Activated naive CD8-positive, alpha-beta T cell treated with anti-CD3 and anti-CD28 coated beads, Interleukin-2, amount 10 ng/mL, durations not matched to agents 7 days and 5 days (primary cell): ENCODE measurements at places on chromosomes 13 and 19.

GRCh38 chr13:97542102-97542685 is 108.2 kb downstream of the RAP2A start:
- peaks cover 5% of the 10 kb centered on the region for H3K4me1 ChIP-seq
- H3K36me3 ChIP-seq: no peaks in the 10 kb centered on the region
- no peak overlapping the region for H3K27ac ChIP-seq
- no peak overlapping the region for H3K4me3 ChIP-seq

- no peak for DNase-seq
- H3K4me1 ChIP-seq: no peaks in the 10 kb centered on the region
- no peaks in the 10 kb centered on the region for H3K27me3 ChIP-seq
- no peaks in the 10 kb centered on the region for H3K36me3 ChIP-seq
Observed at GRCh38 chr13:84668637-84669036, 786.4 kb upstream of the SLITRK1 start.

- no peak for DNase-seq
- H3K4me1 ChIP-seq: no peaks in the 10 kb centered on the region
- no peak overlapping the region for H3K27ac ChIP-seq
- H3K4me3 ChIP-seq: no peak overlapping the region
- H3K36me3 ChIP-seq: no peaks in the 10 kb centered on the region
Observed at GRCh38 chr13:98068521-98068920, 74.4 kb upstream of the FARP1 start.

DNA sequence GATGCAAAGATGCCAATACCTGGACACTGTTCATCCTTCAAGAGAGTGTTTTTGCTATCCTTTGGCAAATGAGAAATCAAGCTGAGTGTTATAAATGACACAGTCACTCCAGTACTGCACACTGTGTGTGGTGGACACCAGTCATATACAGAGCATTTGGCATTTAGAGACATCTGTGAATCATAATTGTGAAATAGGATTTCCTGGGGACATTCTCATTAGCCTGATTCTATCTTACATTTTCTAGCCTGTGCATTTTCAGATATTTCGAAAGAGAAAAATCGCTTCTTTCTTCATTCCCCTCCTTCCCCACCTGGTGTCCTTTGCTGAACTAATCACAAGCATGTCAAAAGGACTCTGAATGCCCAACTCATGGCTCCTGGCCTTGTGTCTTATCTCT is 781.0 kb upstream of the ARGLU1 start:
- no peaks in the 10 kb centered on the region for H3K36me3 ChIP-seq
- no peak overlapping the region for H3K4me3 ChIP-seq
- DNase-seq: no peak
